SJCRH30 (cell line): ENCODE measurements at places on chromosomes 1 and 21. TPM values are rescaled to one million over a fixed set of nuclear protein-coding genes. Genes with fewer than 3 reads are reported as not detected.
A peak's percentile ranks its signal among the peaks of the same experiment; 100 is the strongest.

LCE3D gene
- not detected in 2 replicates for total RNA-seq

DNA sequence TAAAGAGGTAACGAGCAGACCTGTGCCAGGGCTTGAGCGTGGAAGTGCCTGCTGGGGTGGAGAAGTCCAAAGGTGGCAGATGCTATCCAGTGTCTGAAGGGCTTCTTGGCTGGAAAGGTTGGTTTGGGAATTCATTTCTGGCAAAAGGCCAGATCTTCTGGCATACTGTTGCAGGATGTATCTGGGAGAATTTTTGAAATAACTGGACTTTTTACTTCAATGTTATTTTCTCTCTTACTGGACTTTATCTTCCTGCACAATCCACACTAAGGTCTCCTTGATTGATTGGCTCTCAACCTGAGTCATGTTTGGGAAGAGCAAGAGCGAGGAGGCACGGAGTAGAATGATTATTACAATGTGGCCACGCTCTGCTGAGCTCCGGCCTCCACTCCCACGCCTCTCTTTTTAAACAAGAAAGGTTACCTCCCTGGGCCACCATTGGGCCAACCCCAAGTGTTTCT, 278.4 kb downstream of the TM2D1 start:
- no peaks in the 10 kb centered on the region for H3K27me3 ChIP-seq
- no peak overlapping the region for H3K27ac ChIP-seq
- no peaks in the 10 kb centered on the region for H3K36me3 ChIP-seq
- DNase-seq, result no peak

DNA sequence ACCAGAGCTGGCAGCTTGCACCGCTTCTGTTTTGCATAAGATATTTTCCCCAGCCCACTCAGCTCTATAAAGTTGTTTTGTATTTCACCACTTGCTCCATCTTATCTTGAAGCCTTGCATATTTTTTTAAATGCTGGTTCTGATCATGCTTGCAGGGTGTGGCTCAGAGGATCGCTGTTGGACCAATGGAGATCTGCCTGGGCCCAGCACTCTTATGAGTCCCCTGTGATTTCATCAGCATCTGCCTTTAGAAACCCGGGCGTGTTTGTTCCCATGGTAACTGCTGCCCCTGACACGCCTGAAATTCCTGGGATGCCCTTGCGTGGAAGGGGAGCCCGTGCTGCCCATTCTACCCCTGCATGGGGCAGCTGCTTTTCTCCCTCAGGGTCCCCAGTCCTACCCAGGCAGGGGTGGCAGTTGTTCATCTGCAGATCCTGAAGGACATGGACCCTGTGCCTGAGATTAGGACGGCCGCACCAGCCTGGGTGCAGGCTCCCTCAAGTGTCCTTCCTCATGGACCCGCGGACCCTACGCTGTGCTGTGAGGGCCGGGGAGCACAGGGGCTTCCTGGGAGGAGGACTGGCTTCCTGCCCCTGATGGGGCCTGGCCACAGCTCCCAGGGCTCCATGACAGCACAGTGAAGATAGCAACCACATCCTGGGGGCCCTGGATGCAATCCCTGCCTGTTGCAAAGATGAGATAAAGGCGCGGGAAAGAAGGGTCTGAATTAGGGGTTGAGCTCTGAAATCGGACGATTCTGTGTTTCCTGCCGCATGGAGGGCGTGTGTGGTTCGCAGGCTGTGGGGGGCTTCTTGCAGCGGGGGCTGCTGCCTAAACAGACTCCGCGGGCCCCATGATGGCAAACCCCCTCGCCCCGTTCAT, 226.5 kb downstream of the SDCCAG8 start:
- peak; percentile 61 for DNase-seq
- no peak overlapping the region for H3K4me3 ChIP-seq
- H3K36me3 ChIP-seq, result no peaks in the 10 kb centered on the region
- H3K4me1 ChIP-seq, result peaks cover 4% of the 10 kb centered on the region
- no peak overlapping the region for H3K27ac ChIP-seq

- H3K4me1 ChIP-seq, result peaks cover 16% of the 10 kb centered on the region
- no peaks in the 10 kb centered on the region for H3K36me3 ChIP-seq
- H3K27ac ChIP-seq, result no peak overlapping the region
- no peaks in the 10 kb centered on the region for H3K27me3 ChIP-seq
- no peak for DNase-seq
- H3K4me3 ChIP-seq, result no peak overlapping the region
Observed at GRCh38 chr1:63888984-63889383, 115.2 kb downstream of the ROR1 start.

DNA sequence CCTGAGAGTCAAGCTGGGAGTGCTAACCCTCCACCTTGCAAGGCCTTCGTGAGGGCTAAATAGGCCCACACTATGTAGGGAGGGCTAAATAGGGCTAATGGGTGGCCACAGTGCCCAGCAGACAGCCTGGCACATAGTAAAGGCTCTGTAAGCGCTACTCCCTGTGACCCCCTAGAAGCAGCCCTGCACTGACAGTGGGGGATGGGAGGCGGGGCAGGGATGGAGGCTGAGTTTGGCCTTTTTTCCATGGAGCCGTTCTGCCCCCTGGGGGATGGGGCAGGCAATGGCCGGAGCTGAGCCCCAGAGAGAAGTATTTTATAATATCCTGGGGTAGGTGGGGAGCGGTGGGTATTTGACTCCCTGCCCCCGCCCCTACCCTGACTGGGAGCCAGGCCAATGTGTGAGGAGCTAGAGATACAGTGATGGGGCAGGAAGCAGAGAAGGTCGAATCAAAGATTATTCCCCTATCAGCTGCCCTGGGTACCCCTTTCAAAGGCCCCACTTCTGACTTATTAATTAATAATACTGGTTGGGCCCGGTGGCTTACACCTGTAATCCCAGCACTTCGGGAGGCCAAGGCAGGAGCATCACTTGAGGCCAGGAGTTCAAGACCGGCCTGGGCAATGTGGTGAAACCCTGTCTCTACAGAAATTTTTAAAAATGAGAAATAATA, 42.3 kb downstream of the LACTBL1 start:
- peaks cover 11% of the 10 kb centered on the region for H3K4me1 ChIP-seq
- H3K27me3 ChIP-seq, result peaks cover 3% of the 10 kb centered on the region; the same call in 1 of the 2 replicates
- H3K4me3 ChIP-seq, result no peak overlapping the region
- no peaks in the 10 kb centered on the region for H3K36me3 ChIP-seq

- no peak overlapping the region for H3K4me3 ChIP-seq
- peaks cover 11% of the 10 kb centered on the region; the same call in 1 of the 2 replicates for H3K4me1 ChIP-seq
- peak; percentile 74 for DNase-seq
- H3K36me3 ChIP-seq, result no peaks in the 10 kb centered on the region; the same call in 1 of the 2 replicates
Observed at GRCh38 chr1:50704126-50704525, 255.9 kb downstream of the FAF1 start.
